ENCODE measurements at places on chromosomes 3 and 15.
A peak's percentile ranks its signal among the peaks of the same experiment; 100 is the strongest.

DNA sequence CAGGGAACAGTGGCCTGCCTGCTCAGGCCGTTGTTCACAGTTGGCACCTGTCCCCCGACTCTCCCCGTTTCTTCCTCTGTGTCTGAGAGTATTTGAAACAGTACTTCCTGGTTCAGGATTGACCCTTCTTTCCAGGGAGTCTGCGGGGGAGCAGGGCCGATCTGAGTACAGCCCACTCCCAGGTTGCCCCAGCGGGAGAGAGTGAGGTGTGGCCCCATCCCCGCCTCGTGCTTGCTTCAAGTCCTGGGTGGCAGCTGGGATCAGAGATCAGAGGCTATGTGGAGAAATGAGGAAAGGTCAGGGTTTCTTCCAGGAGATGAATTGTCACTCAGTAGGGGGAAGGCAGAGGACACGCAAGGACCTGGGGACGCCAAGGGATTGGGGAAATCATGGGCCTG is 6.5 kb upstream of the DLL4 start:
- DNase-seq: no peak

GRCh38 chr3:187616307-187616972 is 53.8 kb downstream of the SST start:
- DNase-seq: peak; percentile 69

DNA sequence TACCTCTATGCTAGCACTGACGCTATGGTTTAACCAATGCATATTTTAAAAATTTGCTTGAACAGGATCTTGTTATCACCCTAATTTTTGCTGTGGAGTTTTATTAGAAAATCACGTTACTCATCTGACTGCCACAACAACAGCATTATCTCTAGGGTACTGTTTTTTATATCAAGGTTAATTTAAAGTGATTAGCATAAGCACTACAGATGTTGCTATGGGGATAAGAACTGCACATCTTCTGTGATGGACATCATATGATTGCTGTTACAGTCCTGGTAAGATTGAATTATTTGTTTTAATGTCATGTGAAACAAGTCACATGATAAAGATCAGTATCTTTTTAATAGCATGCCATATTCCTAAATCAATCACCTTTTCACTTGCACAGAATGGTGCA is 492.2 kb upstream of the ROBO2 start:
- no peak for DNase-seq

- no peak for DNase-seq
Observed at GRCh38 chr3:101719604-101720185, 4.7 kb upstream of the CEP97 start.

DNA sequence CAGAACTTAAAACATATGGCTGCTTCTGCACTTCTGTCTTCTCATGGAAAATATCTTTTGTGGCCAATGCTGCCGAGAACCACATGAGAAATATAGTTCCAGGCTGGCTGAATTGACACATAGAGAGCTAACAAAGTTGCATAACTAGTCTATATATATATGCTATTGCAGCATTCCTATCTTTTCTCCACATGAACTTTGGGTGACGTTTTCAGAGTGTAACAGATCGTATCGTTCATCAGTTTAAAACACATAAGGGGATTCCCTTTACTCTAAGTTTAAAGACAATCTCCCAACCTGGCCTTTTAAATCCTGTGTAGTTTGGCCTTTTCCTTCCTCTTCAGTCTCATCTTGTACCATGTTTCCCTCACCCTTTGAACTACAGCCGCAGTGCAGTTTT is 394.2 kb upstream of the CBLB start:
- no peak for DNase-seq

GRCh38 chr3:73874606-73875369 is 250.0 kb upstream of the PDZRN3 start:
- DNase-seq: no peak

DNA sequence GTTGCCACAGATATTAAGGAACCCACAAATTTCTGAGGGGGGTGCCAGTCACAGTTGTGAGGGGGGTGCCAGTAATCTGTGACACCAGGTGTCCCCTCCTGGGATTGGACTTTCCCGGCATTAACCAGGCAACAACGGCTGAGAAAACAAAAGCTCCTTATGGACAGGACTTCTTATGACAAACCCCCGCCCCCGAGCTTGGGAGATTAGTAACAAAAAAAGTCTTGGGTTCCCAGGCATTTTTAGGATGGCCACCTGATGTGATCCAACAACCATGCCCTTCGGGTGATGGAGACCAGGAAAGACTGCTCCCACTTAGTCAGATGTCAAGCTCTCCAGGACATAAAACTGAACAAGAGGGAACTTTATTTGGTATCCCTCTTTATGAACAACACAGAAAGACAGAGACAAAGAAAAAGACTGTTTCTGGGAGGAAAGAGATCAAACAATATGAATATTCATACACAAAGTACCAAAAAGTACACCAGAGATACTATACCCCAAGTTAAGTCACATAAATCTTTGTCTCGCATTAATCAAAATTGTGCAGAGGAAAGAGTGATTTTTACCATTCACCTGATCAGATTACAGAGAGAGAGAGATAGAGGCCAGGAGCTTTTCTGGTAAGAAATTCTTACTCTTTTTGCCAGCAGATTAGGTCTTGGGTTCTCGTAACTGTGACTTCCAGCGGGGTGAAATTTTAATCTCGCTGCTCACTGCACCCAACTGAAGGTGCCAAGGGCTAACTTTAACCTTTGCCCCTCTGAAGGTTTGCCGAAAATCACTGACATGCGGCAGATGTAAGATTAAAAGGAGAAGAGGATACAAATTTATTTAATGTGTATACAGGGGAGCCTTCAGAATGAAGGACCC is 61.6 kb downstream of the OSTN start:
- no peak for DNase-seq

DNA sequence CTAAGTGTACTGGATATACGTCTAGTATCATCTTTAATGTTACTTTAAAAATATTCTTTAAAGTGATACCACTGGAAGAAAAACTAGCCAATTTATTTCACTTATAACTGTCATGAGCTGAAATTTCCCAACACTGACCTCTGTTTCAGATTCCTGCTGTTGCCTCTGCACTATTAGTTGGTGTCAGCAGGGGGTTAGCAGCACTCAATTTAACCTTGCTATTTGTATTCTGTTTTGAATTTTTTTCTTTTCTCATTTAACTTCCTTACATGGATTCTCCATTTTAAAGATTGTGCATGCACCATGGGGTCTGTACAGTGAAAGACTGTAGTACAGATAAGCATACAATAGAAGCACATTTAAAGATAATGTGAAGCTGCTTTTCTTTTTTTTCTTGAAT is 169.2 kb downstream of the UBE2E2 start:
- no peak for DNase-seq

DNA sequence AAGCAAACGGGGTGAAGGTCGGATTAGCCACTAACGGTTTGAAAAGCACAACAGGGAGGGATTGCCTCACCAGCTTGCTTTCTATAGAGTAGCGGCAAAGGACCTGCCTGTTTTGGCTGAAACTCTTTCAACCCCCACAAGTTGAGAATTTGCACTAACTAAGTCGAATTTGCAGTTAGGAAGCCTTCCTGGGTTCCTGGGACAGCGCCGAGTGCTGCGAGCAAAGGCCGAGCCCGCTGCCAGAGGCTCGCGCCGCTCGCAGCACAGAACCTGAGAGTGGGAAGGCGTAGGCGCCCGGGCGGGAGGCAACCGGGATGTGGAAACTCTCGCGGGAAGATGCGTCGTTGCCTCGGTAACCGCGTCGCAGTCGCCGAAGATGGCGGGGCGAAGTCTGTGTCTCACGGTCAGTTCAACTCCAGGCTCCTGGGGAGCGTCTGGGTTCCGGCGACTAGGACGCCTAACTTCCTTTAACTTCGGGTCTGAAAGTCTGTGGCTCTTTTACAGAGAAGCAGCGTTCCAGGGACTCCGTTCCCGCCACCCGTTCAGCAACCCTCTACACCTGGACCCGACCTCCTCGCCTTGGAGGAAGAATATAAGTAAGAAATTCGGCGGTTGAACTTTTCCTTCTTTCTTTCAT is at the start of gene TEX9:
TSS of gene TEX9 (plus strand) at position 352 of the 637 bp plus-strand sequence. CDS start at position 377, 25 bp downstream.
- DNase-seq: peak; percentile 89

DNA sequence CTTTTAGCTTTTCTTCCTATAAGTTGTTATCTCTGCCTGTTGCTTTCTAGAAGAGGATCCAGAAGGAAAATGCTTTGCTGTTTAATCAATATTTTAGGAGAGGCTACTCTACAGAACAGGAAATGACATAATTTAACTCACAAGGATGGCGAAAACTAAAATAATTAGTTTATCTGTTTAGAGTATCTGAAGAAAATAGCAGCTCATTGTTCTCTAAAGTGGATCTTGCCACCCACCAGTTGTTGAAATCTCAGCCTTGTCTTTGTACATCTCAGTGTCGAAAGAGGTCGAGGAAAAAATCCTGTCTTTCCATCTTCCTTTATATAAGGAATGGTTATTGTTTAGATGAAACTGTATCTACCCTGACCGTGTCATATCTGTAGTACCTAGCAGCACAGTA is 126.6 kb downstream of the ZNF609 start:
- no peak for DNase-seq

DNA sequence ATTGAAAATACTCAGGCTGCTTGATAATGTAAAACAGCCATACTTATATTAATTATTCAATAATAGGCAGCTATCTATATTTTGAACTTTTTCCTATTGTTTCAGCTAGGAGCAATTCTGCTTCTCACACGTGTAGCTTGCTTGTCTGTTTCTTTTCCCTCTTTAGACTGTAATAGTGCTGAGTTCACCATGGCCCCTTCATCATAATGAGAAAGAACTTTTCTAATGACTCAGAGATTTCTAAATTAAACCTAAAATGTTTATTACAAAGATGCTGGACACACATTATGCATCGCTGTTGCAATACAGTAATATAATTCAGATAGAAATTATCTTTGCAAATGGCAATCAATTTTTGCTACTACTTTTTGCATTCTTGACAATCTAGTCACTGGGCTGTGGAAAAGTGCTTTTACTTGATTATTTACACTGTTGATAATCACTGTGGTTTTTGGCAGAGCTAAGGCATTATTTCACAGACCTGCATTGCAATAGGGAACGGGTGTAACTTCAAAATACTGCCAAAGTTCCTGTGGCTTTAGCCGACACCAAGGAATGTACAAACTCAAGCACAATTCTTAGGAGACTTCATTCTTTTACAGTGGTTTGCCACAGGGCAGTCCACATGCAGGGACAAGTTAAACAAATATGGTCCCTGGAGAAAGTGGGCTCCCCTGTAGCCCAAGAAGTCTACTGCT is 281.0 kb upstream of the TBL1XR1 start:
- DNase-seq: no peak

DNA sequence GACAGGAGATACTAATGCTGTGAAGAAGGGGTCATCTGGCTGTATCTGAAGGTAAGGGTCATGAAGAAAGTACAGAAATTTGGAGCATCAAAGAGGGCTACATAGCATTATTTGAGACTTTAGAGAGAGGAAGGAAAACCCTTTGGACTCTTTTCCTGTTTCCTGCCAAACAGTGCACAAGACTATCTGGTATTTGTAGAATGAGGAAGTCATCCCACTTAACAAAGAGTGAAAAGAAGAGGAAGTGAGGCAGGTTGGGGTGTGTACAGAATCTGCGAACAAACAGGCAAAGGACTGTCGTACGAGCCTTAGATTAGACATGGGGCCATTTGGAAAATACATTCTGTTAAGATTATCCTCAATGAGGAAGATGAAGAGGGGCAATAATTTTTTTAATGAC is 546.8 kb upstream of the EPHA6 start:
- DNase-seq: peak; percentile 43

DNA sequence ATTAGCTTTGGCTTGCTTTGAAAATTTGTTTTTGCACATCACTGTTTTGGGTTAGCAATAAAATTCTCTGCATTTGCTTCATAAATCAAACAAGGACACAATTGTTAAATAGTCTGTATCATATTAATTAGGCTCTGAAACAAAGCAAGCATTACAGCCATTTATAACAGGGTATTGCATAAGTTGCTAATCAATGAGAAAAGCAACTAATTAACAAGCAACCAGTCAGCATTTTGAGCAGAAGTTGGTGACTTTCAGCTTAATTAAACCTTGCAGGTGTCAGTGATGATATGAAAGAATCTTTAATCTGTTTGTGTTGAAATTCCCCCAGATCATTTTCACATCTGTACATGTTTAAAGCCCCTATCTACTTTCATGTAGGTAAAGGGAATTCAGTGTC is 495.1 kb downstream of the IL5RA start:
- no peak for DNase-seq

GRCh38 chr3:48762816-48763215 is 45.8 kb upstream of the IP6K2 start:
- no peak for DNase-seq

GRCh38 chr3:50153782-50154475 is 1.2 kb upstream of the SEMA3F start:
- DNase-seq: no peak

DNA sequence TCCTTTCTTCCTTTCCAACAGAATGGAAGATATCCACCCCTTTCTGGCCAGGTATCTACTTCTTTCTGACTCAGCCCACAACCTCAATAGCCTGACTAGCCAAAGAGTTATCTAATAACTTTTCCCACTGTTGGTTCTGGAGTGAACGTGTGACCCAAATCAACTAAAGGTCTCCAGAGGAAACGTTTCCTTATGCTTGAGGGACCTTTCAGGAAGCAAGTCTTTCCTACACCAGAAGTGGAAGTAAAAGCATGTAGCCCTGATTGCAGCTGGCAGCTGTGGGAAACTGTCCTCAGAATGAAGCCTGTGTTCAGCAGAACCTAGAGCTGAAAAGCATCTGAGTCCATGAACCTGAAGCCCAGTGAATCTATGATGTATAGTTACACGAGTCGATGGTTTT is 34.7 kb upstream of the PHLDB2 start:
- no peak for DNase-seq

- no peak for DNase-seq
Observed at GRCh38 chr3:195183071-195183776, 87.7 kb downstream of the XXYLT1 start.

DNA sequence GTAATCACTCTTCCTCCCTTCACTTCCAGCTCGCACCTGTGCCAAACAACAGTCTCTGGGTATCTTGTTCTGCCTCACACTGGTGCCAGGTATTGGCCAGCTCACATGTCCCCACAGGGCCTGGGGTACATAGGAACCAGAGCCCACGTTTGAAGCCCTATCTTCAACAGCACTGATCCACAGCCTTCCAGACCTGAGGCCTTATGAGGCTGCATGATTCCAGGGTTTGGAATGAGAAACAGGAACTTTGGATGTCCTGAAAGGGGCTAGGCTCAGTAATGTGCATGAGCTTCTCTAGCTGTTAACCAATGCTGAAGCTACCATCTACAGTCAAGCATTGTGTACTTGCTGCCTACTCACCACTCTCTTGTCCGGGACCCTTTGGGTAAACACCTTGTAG is 92.4 kb downstream of the GPR156 start:
- no peak for DNase-seq
